Hypothalamus (tissue), 51 donors: ENCODE measurements at places on chromosomes 7 and 10.

GRCh38 chr10:77799352-77799751 lies 127.2 kb downstream of the DLG5 start:
- DNase-seq, result no peak

DNA sequence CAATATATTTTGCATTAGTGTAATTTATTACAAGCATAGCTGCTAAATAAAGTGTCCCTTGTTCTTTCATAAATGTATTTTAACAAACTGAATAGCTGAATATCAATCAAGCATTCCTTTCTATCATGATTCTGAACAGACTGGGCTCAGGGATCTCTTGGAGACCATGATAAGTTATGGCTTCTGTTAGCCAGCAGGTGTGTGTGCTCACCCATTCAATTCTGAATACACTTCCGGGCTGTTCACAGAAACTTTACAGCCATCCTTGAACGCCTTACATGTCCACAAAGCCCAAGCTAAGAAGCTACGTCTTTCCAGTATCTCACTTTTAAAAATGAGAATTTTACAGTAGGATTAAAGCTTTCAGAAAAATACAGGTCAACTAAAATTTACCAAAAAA lies 115.1 kb downstream of the SVIL start:
- DNase-seq, result no peak

GRCh38 chr10:105502058-105502457 lies 861.0 kb downstream of the SORCS3 start:
- no peak for DNase-seq

GRCh38 chr7:39952374-39952773 lies 2.3 kb downstream of the CDK13 start:
- no peak for DNase-seq

GRCh38 chr7:127250312-127251035 lies 2.3 kb downstream of the GRM8 start:
- DNase-seq, result no peak

GRCh38 chr10:85598646-85599045 lies 767.9 kb downstream of the GRID1 start:
- no peak for DNase-seq

DNA sequence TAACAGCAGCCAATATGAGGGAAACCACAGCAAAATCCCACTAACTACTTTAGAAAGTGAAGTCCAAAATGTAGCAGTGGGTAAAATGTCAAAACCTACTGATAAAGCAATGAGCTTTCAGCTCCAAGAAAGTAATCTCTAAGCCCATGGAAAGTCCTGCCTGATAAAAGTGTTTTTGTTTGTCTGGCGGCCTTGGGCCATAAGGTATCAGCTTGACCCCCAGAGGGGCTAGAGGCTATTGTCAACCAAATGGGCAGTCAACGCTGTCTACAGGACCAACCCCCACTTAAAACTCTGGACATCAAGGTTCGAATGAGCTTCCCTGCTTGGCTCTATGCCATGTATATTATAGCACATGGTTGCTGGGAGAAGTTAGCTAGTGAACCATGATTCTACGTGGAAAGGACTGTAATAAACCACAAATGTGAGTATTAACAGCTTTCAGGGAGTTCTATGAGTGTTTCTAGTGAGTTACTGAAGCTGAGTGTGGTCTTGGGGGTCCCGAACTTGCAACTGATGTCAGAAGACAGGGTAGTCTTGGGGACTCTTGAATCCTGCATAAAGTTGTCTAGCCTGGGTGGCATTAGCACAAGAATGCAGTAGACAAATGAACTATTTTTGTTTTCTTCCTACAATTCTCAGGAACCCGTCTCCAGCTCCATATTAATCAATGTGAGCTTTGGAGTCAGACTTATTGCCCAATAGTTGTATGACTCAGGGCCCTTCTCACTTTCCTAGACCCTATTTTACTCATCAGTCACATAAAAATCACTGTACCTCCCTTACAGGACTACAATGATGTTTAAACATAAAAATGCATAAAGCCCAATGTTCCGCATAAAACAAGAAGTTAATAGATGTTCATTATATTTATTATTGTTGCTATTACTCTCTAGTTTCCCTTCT lies 164.9 kb downstream of the DGKI start:
- DNase-seq, result no peak

GRCh38 chr10:18102404-18102803 lies 37.8 kb upstream of the CACNB2 start:
- no peak for DNase-seq

DNA sequence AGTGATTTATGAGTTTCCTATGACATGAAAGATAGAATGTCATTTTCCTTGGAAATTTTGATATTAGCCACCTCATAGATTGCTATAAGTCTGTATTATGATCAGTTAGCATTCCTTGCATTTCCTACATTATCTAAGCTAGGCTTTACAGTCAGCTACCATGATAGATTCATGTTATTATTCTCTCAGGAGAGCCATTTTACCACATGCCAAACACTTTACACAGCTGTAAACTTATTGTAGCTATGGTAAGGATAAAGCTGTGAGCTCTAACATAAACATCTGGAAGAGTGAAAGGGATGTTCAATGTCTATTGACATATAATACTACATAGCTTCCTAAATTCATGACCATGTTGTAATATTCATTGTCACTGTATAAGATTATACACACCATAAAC lies 608.0 kb downstream of the PHTF2 start:
- no peak for DNase-seq

DNA sequence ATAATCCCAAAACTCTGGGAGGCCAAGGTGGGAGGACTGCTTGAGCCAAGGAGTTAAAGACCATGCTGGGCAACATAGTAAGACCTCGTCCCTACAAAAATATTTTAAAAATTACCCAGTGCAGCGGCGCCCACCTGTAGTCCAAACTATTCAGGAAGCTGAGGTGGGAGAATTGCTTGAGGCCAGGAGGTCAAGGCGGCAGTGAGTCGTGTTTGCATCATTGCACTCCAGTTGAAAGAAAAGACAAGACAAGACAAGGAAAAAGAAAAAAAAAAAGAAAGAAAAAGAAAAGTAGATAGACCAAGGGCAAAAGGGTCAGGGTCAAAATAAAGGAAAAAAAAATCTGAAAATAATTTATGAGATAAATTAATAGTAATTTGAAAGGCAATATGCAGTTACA lies 5.8 kb downstream of the ANXA7 start:
- no peak for DNase-seq
